ENCODE measurements at places on chromosomes 12 and 14.

DNA sequence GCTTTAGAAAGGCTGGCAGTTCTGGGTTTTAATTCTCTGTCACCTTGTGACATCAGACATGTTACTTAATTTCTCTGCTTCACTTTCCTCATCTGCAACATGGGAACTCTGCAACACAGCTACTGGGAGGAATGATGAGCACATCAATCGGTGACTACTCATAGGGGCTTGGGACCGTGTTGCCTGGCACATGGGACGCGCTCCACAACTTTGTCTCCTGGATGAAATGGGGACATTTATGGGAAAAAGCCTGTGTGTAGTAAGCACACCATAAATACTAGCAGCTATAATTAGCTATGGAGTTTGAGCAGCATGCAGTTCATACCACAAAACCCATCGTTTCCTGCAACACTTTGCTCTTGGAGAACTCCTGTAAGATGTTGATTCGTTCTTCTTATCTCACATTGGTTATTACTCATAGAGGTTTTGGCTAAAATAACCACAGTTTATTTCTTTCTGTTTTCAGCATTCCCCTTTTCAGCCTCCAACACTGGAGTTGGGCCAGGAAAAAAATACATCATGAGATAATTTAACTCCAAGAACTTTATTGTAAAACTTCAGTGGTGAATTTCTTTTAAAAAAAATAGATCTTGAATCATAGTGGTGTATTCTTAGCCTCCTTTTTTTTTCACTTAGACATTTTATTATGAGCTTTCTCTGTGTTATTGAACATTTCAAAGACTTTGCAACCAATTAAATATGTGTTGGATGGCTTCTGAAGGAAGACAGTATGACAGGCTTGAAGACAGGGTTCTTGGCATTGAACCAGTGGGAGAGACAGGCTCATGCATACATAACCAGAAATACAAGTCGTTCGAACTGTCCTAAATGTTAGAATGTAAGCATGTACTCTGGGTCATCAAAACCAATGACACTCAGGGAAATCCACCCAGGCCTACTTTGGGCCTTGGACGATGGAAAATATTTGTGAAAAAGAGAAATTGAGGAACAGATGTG is 72.7 kb downstream of the RIN3 start:
- peaks cover 1% of the 10 kb centered on the region for H3K4me1 ChIP-seq
- H3K4me3 ChIP-seq: no peak overlapping the region
- no peaks in the 10 kb centered on the region for H3K27me3 ChIP-seq
- peaks cover 65% of the 10 kb centered on the region for H3K36me3 ChIP-seq
- peak; percentile 99 for DNase-seq

DNA sequence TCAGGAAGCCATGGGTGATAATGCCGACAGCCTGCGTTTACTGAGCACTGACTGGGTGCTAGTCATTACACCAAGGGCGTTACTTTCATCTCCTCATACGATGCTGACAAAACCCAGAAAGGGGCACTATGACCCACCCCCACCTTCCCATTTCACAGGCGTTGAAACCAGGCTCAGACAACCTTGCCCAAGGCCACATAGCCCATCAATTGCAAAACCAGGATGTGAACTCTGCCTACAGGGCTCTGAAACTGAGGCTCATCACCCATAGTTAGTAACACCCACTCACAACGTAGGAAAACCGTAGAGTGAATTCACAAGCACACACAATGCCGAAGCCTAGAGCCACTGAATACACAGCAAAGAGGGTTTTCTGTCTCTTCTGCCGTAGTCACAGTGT is 119.9 kb downstream of the RIMBP2 start:
- DNase-seq: no peak
- H3K27me3 ChIP-seq: no peaks in the 10 kb centered on the region

GRCh38 chr14:55388160-55388559 is 23.5 kb downstream of the ATG14 start:
- H3K4me3 ChIP-seq: no peak overlapping the region
- no peak overlapping the region for H3K27ac ChIP-seq

DNA sequence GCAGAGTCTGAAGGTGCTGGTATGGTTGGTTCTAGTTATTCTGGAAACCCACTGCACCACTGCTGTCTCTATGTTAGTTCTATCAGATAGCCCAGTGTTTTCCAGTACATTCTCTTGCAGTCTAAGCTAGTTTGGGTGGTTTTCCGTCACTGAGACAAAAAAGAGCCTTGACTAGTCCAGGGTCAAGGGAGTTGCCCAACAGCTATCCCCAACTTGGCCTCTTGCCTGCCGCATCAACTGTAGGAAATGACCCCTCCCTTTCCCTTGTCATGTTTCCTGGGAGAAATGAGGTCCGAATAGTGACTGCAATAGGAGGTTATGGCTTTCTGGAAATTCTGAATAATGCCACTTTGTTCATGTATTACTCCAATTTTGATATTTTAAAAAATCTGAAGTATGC is 160.4 kb downstream of the EFCAB11 start:
- H3K4me1 ChIP-seq: no peaks in the 10 kb centered on the region
- no peak overlapping the region for H3K27ac ChIP-seq
- H3K27me3 ChIP-seq: no peaks in the 10 kb centered on the region
- DNase-seq: no peak

DNA sequence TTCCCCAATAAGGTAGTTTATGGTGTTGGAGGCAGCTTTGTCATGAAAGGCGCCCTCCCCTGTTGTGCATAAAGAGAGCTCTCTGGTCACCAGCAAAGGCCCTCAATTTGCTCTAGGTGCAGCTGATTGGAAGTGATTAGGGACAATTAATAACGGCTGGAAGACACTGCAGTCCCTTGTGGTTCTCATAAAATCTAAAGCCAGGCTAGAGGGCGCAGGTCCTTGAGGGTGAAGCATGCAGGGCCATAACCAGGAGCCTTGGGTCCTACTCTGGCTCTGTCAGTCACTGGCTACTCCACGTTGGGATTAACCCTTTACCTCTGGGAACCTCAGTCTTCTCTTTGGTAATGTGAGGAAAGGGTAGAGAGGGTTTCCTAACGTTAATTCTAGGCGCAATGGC is 1.9 kb downstream of the DAAM1 start:
- no peak overlapping the region for H3K27ac ChIP-seq
- no peak for DNase-seq
- peaks cover 10% of the 10 kb centered on the region for H3K27me3 ChIP-seq
- H3K4me1 ChIP-seq: peaks cover 11% of the 10 kb centered on the region
- H3K4me3 ChIP-seq: peak overlapping the region; percentile 84

GRCh38 chr12:100404769-100405407 is 48.0 kb downstream of the SLC17A8 start:
- no peak overlapping the region for H3K27ac ChIP-seq
- H3K36me3 ChIP-seq: no peaks in the 10 kb centered on the region
- DNase-seq: peak; percentile 37
- H3K4me3 ChIP-seq: no peak overlapping the region
- H3K4me1 ChIP-seq: peaks cover 1% of the 10 kb centered on the region

GRCh38 chr14:93986955-93987354 is 10.1 kb upstream of the CCDC197 start:
- H3K27me3 ChIP-seq: peaks cover 3% of the 10 kb centered on the region
- H3K4me3 ChIP-seq: no peak overlapping the region
- no peak overlapping the region for H3K27ac ChIP-seq
- no peaks in the 10 kb centered on the region for H3K36me3 ChIP-seq

GRCh38 chr14:104870368-104871144 is 5.5 kb downstream of the CEP170B start:
- no peak overlapping the region for H3K27ac ChIP-seq
- H3K4me1 ChIP-seq: peaks cover 61% of the 10 kb centered on the region
- no peaks in the 10 kb centered on the region for H3K27me3 ChIP-seq
- no peak overlapping the region for H3K4me3 ChIP-seq
